ENCODE measurements at places on chromosomes 2 and 18. TPM values are rescaled to one million over a fixed set of nuclear protein-coding genes. Genes with fewer than 3 reads are reported as not detected.

- no peak for DNase-seq
Measured at GRCh38 chr18:58862851-58863538, 1.7 kb upstream of the ZNF532 start.

KLHL30 gene
- not detected for total RNA-seq

GRCh38 chr2:105812180-105813044, 67.7 kb downstream of the NCK2 start:
- peak; percentile 76 for DNase-seq

- DNase-seq, result peak; percentile 92
Measured at GRCh38 chr18:22005191-22005841, 164.1 kb upstream of the GATA6 start.

GRCh38 chr2:236844711-236845110, 241.0 kb upstream of the COPS8 start:
- DNase-seq, result no peak

LYPD1 gene
- total RNA-seq, result not detected
